ENCODE measurements at places on chromosomes 12 and 14.

- DNase-seq, result no peak
These were observed 1123.6 kb upstream of the SEL1L start for GRCh38 chr14:82657186-82657675.

DNA sequence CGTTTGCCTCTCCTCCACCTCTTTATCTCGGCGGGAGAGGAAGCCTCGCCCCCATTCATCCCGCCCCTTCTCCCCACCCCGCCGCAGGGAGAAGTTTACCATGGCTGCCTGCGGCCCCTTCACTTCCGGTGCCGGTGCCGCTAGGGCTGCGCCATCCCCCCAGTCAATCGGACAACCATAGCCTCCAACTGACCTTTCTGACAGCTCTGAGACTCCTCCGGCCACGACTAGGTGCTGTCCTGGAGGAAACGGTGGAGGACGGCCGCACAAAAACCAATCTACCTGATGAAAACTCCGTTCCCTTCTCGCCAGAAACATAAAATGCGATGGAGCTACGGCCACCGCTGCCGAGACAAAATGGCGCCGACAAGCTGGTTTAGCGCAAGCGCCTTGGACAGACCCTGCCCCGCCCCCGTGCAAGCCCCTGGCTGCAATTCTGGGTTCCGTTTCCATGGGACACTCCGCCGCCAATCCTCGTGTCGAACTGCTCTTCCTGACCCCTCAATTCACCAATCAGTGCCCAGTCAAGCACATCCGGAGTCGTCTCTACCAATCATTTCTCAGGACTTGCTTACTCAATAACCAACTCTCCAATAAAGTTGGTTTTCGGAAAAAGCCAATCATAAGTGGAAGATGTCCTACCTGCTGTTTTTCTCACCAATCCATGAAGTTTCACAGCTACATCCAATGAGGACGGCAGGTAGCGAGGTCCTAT lies 436 bp upstream of the ARID4A start:
- peak; percentile 97 for DNase-seq

GRCh38 chr14:41699486-41699885 lies 92.8 kb downstream of the LRFN5 start:
- DNase-seq, result no peak

GRCh38 chr14:58455593-58456265 lies 28.2 kb downstream of the KIAA0586 start:
- DNase-seq, result no peak

- DNase-seq, result no peak
These were observed 18.0 kb upstream of the CTDSP2 start for GRCh38 chr12:57864442-57865083.

GRCh38 chr12:129607301-129607700 lies 296.5 kb downstream of the TMEM132D start:
- DNase-seq, result no peak

- DNase-seq, result no peak
These were observed 36.5 kb downstream of the TDP1 start for GRCh38 chr14:89992273-89992672.

DNA sequence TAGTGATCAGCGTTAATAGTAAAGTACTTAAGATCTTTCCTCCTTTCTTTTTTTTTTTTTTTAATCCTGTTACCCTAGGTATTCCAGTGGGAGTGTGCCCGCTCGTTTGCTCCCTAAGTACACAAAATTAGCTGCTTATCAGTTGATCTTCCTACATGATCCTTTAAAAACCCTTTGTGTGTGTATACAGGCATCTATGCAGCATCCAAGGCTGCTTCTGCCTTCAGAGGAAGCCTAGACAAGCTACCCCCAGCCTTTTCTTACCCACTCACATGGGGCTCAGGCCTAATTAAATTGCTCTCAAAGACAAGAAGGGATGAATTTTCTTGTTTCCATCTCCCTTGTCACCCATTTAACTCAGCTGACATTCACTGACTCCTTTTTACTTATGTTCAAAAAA lies 343.4 kb upstream of the LMO3 start:
- DNase-seq, result no peak

- no peak for DNase-seq
These were observed 4.5 kb upstream of the KRT71 start for GRCh38 chr12:52557476-52557875.

DNA sequence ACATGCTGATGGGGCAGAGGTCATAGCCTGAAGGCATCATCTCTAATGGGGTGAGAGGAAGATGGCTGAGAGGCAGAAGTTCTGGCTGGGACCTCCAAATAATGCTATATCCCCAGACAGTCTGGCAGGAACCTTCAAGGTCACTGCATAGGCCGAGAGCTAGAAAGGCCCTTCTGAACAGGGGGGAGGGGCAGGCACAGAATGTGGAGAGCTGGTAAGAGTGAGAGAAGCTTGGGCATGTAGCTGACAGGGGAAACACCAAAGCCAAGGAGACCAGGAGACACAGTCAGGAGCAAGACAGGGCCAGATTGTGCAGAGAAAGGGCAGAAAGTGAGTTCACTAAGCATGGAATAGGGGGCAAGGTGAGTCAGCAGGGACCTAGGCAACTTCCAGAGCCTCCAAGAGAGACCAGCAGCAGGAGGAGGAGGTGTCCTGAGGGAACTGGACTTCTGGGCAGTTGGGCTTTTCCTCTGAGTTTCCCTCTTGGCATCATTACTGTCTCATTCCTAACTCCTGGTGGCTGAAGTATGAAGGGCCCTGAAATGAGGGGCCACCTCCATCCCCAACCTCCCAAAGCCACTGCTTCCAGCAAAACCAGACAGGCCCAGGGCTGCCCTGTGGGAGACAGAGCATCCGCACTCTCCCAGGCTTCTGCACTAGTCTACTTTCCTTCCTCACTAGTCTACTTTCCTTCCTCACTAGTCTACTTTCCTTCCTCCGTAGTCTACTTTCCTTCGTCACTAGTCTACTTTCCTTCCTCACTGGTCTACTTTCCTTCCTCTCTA lies 17.1 kb downstream of the ANO2 start:
- DNase-seq, result no peak

Measured in stimulated activated CD8-positive, alpha-beta memory T cell treated with anti-CD3 and anti-CD28 coated beads, Interleukin-7, amount 100 ng/mL, for 24 hours (primary cell).